ENCODE measurements at places on chromosomes 12 and 14.
A peak's percentile ranks its signal among the peaks of the same experiment; 100 is the strongest.

DNA sequence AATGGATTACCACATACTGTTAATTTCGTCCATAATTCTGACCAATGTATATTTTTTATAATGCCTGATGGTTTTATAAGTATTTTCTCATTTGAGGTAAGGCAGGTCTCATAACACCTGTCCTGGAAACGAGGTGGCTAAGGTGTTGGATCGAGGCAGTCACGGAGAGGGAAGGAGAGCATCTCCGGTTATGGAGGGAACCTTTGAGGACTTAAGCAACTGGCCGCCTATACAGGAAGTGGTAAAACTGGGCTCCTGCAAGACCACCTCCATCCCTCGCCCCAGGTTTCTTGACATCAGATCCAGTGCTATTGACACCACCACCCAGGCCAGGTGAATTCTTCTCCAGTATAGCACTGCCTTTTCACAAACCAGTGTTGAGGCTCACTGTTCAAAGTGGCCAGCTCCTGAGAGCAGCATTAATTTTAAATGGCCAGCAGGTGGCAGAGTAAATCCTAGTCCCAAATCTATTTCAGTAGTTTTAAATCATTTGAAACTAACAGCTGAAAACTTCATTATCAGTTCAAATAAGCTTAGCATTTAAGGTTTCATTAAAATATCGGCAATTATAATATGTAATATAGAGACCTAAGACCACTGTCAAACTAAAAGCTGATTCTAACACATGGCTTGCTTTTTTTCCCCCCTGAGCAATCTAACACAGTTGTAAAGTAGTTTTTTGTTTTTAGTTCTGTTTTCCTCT is 100.8 kb downstream of the PPM1A start:
- no peak for DNase-seq

DNA sequence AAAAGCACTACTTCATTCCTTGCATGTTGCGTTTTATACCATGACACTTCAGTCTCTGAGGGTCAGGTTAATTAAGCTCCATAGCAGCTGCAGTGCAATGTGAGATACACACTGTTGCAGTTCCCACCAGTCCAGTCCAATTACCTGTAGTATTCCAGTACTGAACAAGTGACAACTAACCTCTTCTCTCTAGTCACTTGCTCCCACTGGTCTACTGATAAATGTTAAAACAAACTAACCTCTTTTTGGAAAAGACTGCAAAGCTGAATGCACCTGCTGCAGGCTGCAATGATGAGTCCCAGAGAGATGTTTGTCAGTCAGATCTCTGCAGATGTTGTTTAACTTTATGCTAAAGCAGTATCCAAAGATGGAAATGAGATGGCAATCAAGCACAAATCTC is 7.9 kb downstream of the NOVA1 start:
- no peak for DNase-seq

- no peak for DNase-seq
Measured at GRCh38 chr12:125412506-125412905, 347.3 kb downstream of the AACS start.

DNA sequence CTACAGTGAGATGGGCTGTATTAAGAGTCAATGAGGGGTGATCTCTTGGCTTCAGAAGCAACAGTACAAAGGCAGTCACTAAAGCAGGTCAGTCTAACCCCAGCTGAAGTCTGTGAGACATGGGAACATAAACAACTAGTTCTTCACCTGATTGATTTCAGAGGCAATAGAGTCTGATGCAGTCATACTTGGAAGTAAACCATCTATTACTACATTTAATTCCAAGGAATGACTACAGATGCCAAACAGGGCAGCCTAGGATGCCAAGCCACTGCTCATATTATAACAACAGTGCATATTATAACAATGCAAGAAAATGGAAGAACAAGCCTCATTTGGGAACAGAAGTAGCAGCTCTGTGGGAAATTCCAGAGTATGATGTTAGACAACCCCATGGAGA is 35.8 kb downstream of the GRIN2B start:
- no peak for DNase-seq

DNA sequence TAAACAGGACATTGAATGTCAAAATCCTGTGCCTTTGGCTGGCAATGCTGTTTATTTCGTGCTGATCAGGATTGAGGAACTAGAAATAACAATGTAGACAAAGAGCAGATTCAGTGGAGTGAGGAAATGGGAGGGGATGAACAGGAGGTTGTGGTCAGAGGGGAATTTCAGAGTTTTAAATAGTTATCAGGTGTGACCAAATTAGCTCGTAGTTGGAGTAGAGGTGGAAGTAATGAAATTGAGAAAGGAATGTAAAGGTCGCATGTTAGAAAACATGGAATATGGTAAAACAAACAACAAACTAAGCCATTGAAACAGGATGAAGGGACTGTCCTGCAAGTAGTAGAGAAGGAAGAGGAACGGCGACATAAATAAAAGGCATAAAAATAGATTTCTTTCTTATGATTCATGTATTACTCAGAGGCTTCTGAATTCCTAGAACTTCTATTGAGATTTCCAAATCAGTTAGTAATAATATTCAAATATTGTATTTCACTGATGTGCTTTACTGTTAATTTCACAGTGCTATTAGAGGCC is 9.5 kb upstream of the SAV1 start:
- DNase-seq: peak; percentile 74

DNA sequence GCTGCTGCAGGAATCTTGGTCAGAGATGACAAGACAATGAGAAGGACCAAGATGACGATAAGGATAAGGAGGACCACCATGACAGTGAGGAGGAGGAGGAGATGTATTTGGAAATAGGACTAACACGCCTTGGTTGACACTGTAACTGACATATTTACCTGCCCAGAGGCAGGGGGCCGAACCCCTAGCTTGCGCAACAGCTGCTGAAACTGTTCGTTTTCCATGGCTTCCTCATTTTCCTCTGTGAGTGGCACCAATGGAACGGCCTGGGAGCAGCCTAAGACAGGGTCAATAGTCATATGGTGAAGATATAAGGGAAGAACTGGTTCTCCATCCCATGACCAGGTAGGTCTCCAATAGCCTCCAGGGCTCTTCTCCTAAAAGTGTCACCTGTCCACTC is 28.8 kb downstream of the TIMELESS start:
- no peak for DNase-seq

- no peak for DNase-seq
Measured at GRCh38 chr14:99698642-99699041, 14.5 kb downstream of the CYP46A1 start.

GRCh38 chr12:92134638-92135274 is 10.9 kb downstream of the BTG1 start:
- no peak for DNase-seq

DNA sequence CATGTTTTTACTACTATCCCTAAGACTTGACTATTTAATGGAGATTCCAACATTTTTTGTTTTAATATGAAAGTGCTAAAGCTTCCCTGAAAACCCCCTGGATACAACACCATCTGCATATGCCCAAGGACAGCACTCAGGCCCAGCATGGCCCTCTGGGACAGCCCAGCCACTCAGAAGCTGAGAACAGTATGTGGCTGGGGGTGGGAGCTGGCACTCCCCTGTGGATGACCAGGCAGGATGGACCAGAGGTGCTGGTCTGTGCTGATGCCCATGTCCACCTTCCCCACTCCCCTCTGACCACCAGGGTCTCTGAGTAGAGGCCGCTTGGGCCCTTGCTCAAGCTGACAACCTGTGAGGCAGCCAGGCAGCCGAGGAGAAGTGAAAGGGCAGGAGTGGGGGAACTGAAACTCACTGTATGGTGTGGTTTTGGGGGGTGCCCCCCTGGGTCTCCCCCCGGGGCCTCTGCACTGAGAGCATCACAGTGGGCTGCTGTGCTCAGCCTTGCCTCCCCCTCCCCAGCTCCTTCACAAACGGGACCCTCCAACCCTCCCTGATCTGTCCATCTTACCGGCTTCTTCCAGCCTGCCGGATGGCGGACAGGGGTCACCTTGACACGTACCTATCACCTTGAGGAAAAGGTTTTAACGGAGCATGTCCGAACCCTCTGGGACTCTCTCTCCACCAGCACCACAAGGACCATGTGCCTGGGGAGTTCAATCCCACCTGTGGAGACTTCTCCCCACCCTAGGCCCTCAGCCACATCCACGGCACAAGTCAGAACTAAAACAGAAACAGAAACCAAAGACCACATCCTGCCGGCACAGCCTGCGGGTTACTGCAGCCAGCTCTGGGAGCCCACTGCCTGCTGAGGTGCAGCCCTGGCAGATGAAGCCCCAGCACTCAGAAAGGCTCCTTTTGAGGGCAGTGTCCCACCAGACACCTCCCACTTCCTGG is at the start of gene TMEM229B:
Gene TMEM229B (minus strand): TSS at position 785 of the 957 bp plus-strand sequence. CDS start 14,798 bp downstream, outside the sequence.
- DNase-seq: peak; percentile 34

- DNase-seq: no peak
Measured at GRCh38 chr14:105387530-105387922, 10.8 kb upstream of the TEX22 start.

GRCh38 chr12:63036974-63037335 is 102.0 kb upstream of the PPM1H start:
- no peak for DNase-seq

- no peak for DNase-seq
Measured at GRCh38 chr12:49548481-49548821, 9.6 kb downstream of the KCNH3 start.

DNA sequence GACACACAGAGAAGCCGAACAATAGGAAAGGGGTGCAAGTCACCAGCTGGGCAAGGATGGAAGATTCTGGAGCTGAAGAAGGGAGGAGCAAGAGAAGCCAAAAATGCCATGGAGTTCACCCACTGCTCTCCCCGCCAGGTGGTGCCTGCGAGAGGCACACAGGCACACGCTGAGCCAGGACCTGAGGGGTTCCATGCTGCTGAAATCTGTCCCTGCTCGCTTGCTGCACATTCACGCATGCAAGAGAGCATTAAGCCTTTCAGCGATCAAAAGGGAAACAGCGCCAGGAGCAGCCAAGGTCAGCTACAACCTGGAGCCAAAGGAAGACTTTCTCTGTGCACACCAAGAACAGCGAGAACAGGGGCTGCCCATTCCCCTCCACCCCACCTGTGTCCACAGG is 104.1 kb downstream of the ANO2 start:
- no peak for DNase-seq

DNA sequence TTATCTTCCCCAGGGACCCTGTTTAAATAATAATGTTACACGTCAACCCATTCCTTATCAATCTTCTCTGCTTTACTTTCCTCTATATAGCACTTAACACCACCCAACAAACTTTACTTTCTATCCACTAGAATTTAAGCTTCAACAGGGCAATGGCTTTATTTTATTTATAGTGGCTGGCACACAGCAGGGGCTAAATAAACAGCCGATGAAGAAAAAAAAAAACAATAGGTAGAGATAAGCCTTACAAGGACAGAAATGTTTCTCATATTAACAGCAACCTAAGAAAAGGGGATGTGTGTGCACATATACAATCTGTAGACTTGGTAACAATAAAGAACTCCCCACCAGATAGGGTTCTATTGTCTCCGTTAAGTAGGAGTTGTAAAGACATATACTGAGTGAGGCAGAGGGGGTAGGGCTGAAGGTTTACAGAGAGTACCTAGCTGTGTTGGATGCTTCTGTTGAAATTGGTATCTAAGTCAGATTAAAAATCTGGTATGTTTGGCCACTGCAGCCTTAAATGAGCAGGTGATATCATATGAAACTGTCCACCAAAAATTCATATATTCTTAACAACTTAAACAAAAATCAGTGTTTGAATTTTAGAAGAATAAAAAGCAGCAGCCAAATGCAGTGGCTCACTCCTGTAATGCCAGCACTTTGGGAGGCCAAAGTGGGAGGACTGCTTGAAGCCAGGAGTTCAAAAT is 24.7 kb upstream of the AP4S1 start:
- DNase-seq: no peak

- DNase-seq: no peak
Measured at GRCh38 chr12:93812626-93813025, 135.5 kb downstream of the CRADD start.

GRCh38 chr12:53618275-53618674 is 7.9 kb downstream of the ATF7 start:
- DNase-seq: no peak

GRCh38 chr12:63994704-63995103 is 150.2 kb downstream of the SRGAP1 start:
- DNase-seq: no peak

DNA sequence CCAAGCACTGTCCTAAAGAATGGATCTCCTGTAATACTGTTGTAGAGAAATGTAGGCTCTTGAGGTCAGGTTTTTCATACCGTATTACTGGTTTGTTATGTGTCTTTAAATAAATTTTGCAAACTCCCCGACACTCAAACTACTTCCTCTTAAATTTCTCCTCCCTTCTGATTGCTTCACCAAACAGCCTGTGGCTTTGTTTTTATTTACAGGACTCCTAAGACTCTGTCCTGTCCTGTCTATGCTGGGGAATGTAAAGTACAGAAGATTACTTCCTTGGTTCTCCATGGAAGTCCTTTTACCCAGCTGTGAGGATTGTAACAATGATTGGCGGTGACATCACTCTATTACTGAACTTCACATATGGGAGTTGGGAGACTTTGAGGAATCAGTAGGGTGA is 873.5 kb downstream of the DIO2 start:
- no peak for DNase-seq

- DNase-seq: no peak
Measured at GRCh38 chr14:54629183-54629582, 62.3 kb downstream of the SAMD4A start.

DNA sequence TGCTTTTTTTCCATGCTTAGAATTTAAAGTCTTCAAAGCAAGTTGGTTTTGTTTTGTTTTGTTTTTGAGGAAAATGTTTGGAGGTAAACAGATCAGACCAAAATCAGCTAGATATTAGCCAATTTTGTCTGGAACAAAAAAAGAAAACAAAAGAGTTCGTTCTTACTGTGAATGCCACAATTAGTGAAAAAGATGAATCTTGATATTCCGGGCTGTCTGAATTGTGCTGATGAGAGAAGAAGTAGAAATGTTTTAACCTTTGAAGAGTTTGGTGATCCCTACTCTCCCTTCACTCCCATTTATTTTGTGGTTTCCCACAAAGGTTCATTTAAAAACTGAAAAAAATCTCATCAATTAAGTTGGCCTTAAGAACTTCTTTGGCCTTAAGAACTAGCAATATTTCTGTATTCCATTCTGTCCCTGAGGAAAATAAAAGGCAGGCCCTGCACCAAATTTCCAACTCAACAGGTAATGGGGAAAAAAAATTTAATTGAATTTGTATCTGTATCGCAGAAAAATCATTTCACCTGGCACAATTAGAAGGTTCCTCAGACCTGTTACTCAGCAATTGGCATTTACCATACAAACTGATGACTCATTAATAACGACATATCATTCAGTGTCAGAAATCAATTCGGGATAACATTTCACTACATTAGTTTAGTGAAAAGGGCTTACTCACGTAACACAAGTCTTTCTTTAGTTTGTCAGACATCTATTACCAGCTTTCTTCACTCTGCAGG is 562 bp upstream of the GLIPR1L2 start:
- DNase-seq: peak; percentile 3

GRCh38 chr14:26538176-26538575 is 59.7 kb downstream of the NOVA1 start:
- no peak for DNase-seq
